Pulmonary artery endothelial cell (primary cell): ENCODE measurements at places on chromosomes 4 and X. TPM values are rescaled to one million over a fixed set of nuclear protein-coding genes. Genes with fewer than 3 reads are reported as not detected.
A peak's percentile ranks its signal among the peaks of the same experiment; 100 is the strongest.

DCAF8L2 gene
- total RNA-seq, result 0.40 TPM in 1 of 2 replicates, not detected in the other

DNA sequence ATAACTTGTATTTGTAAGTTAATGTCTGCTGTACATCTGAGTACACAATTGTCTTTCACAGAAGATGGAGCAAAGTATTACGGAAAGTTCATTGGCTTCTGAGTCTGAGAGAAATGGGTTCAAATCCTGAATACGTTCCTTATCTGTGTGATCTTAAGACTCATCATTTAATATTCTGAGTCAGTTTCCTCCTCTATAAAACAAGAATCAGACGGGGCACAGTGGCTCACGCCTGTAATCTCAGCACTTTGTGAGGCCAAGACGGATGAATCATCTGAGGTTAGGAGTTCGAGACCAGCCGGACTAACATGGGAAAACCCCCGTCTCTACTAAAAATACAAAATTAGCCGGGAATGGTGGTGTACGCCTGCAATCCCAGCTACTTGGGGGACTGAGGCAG lies 57.8 kb downstream of the APBB2 start:
- peak; percentile 55 for DNase-seq

- DNase-seq, result no peak
Observed at GRCh38 chr4:172674811-172675210, 493.8 kb upstream of the GALNT7 start.

- DNase-seq, result no peak
Observed at GRCh38 chrX:49040376-49040955, 2.7 kb downstream of the TFE3 start.
